NCI-H1436 treated with DMSO at 0.1 percent for 48 hours (cell line): ENCODE measurements at places on chromosomes 6 and 20.

DNA sequence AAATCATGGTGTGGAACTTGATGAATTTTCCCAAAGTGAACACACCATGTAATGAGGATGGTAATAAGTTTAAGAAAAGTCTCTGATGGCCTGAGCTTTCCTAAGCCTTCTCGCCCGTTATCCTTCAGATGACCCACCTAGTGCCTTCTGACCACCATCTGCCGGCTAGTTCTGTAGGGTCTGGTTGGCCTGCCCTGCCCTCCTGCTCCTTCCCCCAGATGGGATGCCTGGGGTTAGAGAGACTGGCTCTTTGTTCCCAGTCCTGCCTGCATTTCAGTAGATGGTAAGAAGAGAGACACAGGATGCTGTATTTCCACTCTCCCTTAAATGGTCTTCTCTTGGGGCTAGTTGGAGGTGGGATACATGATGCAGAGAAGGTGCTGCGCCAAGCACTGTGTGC is 43.0 kb downstream of the TIAM2 start:
- no peak for DNase-seq

- no peak for DNase-seq
Measured at GRCh38 chr20:7926767-7927166, 13.5 kb downstream of the HAO1 start.

- DNase-seq, result no peak
Measured at GRCh38 chr6:146985111-146985510, 219.1 kb upstream of the STXBP5 start.

DNA sequence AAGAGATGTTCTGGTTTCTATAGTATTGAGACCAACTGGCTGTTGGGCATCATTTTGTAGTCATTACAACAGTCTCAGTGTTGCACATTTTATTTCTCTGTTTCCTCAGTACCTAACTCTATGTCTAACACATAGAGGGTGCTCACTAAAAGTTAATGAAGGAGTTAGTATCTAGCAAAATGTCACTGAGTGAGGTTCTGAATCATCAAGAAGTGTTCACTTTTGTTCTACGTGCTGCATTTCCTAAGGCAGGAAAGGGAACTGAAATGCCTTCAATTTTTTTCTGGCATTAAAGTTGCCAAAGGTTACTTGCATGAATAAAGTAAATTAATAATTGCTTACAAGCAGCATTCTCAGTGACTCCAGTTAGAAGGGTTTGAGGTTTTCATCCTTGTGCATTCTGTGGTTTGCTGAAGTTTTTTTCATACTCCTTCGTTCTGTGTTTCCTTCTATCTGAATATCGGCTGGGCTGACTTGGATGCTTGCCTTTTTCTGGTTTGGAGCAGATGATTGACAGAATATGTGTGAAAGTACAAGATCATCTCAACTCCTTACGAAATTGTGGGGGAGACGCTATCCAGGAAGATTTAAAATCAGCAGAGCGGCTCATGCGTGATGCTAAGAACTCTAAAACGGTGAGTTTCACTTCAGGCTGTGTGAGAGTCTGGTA is 114.5 kb upstream of the SCGN start:
- no peak for DNase-seq

GRCh38 chr6:152979116-152979515 is 3.7 kb downstream of the FBXO5 start:
- no peak for DNase-seq

GRCh38 chr6:13550656-13551055 is 23.7 kb upstream of the SIRT5 start:
- no peak for DNase-seq

DNA sequence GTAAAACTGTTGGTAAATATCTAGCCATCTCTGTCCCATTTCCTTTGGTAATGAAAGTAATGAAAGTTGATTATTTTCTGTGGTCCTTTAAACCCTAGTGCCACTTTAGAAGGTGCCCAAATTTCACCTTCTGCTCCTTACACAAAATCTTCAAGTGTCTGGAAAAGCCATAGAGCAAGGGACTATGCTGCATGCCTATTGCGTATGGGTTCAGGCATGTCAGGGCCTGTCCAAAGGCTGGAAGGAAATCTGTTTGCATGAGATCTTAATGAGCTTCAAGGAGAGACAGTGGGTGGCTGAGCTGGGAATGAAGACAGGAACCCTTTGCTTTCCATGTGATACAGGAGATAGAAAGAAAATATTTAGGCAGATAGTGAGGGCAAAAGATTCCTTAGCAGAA is 66.6 kb upstream of the CCN6 start:
- DNase-seq, result no peak
